ENCODE measurements at places on chromosomes 5 and 9.

DNA sequence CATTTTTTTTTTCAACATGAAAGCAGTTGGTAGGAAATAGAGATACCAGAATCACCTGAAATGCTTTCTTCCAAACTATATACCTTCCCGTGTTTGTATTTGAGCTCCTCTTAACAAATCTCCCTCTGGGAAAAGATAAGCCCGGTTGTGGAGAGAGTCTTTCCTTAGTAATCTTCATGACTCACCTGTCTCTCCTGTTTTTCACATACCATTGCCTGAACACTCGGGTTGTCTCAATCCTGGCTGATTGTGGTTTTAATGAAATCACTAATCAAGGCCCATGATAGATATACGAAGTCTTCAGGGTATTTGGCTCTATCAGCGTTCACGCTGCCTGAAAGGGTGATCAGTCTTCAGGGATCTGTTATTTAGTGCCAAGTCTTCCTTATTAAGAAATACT, 136.7 kb downstream of the MAN2A1 start:
- no peak for DNase-seq

DNA sequence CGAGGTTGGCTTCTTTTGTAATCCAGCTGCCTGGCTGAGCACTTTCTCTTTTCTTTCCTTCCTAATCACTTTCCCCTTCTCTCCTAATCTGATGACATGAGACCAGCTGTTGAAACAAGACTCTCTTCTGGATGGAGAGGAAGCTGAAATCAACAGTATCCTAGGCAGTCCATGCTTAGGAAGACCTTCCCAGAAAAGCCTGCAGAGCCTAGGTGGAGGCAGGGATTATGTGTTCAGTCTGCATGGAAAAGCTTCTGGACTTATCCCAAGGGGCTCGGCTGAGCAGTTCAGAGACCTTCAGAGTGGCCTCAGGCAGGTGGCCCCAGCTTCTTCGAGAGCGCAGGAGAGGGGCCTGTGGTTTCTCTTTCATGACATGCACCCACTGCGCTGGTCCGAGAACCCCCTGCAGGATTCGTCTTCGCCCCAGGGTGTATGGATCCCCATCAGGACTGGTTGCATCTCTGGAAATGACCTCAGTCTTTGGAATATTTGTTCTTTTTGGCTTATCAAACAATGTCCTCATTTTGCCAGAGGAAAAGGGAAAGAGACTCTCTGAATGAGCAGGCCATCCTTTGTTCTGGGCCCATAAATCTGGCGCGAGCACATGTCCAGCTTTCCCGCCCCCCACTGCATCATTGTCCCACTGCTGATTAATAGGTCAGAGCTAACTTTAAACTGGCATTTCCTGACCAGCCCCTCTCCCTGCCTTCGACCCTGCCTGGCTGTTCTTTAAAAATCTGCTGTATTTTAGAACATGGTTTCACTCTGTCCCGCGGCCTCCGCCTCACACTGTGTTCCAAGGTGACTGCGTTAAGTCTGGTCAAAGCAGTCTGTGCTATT, 177.9 kb upstream of the KLF4 start:
- no peak for DNase-seq

DNA sequence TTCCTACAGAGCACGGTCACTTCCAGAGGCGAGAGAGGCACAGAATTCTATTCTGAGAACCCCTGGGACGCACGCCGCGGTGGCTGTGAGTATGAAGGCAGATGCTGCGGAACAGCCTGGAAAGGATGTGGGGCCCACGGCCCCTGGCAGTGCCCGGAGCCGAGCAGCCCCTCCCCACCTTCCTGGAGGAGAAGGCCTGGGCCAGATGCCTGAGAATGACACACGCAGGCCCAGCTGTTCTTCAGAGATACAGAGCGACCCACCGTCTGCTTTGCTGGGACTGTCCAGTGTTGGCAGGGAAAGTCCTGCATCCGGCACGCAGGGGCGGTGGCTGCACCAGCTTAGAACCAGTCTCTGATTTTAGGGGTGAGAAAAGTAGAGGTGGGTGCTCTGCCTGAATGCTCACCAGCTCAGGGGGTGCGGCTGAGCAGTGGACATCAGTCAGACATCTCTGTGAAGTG, 116.7 kb upstream of the LPCAT1 start:
- DNase-seq: no peak

DNA sequence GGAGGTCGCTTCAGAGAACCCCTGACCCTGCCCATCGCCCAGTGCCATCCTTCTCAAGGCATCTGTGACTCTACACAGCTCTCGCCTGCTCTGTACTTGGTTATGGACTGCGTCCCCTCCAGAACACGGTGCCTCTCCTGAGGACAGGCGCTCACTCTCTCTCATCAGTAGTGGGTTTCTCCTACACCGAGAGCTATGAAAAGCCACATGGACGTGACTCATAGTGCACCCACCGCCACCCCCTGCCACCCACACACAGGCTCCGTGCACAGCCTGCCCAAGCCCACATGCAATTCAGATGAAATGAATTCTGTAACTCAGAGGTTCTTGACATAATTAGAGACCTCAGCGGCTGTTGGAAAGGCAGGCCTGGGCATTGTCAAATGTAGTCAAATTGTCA, 13.9 kb downstream of the GTF3C5 start:
- no peak for DNase-seq

DNA sequence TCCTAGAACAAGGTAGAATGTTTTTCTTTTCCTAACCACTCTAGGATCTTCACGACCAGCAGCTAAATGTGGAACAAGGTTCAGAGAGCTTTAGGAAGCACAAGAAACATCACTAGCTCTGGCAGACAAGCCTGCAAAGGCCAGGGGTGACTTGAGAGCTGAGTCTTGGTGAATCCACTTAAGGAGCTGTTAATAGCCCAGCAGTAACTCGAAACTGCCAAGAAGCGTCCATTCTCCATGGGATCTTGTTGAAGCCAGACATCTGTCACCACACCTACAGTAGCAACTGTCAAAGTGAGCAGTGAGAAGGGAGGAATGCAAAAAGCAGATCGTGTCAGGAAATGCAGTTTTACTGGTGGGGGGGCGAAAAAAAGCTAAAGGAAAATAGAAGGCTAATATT, 87.2 kb downstream of the ATPSCKMT start:
- no peak for DNase-seq

DNA sequence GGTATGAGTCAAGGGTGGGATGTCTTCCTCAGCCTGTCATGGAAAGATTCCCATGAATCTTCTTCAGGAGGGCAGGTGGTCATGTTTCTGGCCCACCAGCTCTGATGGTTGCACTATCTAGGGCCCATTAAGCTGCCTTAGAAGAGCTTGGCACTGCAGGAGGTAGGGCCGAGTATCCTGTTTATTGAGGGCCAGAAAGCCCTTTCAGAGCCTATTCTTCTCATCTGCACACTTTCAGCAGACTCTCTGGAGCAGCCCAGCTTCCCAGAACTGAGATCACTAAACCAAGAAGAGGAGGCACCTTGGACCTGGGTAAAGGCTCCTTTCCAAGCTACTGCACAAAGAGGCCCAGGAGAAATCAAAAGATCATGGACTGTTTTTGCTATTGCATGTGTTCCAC, 146.5 kb downstream of the MTX3 start:
- DNase-seq: no peak

GRCh38 chr9:69090946-69091345, 55.4 kb downstream of the FXN start:
- DNase-seq: no peak

GRCh38 chr9:35538361-35539234, 48.7 kb downstream of the RUSC2 start:
- DNase-seq: no peak

DNA sequence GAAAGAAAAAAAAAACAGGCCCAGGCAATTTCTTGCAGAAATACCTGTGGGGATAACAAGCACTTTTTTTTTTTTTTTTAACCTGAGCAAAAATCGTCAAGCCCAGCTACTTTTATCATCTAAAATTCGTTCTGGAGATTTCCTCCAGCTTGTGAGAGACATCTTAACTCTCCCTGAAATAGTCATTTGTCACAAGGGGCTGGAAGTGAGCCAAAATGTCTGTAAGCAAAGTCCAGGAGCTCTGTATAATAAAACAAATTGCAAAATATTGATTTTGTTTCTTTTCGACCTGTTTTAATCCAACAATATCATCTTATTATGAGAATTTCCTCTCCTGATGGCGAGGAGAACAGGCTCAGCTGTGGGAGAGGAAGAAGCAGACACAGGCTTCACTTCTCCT, 168.4 kb downstream of the TTLL11 start:
- no peak for DNase-seq

DNA sequence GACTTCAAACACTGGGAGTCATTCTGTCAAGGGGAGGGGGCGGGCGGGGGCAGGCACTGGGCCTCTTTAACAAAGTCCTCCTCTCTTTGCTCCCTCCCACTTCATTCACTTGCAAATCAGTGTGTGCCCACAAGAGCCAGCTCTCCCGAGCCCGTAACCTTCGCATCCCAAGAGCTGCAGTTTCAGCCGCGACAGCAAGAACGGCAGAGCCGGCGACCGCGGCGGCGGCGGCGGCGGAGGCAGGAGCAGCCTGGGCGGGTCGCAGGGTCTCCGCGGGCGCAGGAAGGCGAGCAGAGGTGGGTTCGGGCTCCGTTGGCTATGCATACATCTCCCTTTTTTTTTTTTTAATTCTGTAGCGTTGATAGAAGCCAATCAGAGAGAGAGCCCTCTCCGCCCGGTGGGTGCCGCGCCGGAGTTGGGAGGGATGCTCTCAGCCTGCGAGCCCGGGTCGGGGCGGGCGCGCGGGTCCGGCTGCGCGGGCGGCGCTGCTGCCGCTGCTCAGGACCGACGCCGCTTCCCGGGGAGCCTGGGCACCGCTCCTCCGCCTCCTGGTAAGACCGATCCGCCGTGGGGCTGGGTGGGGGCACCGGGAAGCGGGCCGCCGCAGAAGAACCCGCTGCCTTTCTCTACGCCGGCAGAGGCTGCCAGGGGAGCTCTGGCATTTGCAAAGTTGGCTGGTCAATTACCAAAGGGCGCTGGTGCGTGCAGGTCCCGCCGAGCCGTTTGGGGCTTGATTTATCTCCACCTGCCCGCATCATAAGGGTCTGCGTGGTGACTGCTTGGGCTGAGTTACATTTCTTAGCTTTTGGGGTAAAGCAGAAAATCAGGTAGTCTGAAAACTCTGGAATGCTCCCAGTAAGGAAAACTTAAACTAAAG, at the start of gene CDH6:
Gene CDH6 (plus strand): TSS at position 96 of the 877 bp plus-strand sequence. CDS start 73,788 bp downstream, outside the sequence.
- no peak for DNase-seq

GRCh38 chr5:169803077-169803981, 166.3 kb downstream of the DOCK2 start:
- no peak for DNase-seq

- DNase-seq: no peak
Observed at GRCh38 chr5:150457121-150457520, 7.6 kb upstream of the RPS14 start.

- DNase-seq: no peak
Observed at GRCh38 chr5:57209316-57210040, 35.6 kb downstream of the GPBP1 start.

DNA sequence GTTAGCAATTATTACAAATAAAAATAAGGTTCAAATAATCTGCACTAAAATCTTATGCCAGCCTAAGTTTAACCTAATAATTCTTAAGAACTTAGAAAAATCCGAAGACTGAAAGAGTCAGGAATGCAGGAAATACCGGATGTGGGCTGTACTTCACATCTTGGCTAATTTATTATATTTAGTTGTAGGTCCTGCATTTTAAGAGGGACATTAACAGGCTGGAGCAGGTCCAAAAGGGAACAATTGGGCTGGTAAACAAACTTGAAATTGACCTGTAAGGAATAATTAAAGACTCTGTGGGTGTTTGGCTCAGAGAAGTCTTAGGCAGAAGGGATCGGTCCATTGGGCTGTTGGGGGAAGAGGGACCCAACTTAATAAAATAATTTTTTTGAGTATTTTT, 18.4 kb downstream of the GLRA1 start:
- DNase-seq: no peak

DNA sequence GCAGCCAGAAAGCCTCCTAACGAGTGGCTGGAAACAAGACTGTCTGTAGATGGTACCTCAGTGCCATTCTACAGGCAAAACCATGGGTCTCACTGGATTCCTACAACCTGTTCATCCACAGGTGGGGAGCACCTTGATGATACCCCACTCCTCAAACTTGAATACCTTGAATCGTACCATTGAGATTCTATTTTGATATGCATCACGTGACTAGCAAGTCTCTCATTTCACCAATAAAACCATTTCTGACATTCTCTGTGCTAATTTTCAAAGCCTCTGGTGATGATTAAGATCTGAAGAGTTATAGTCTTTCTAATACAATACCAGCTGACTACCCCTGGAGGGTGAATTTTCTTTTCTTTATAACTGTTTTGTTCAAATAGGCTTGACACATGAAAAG, 188.9 kb downstream of the ADAMTS12 start:
- no peak for DNase-seq

GRCh38 chr5:90871391-90871991, 312.9 kb downstream of the ADGRV1 start:
- no peak for DNase-seq

GRCh38 chr5:66553916-66554575, 42.1 kb upstream of the MAST4 start:
- peak; percentile 37 for DNase-seq

DNA sequence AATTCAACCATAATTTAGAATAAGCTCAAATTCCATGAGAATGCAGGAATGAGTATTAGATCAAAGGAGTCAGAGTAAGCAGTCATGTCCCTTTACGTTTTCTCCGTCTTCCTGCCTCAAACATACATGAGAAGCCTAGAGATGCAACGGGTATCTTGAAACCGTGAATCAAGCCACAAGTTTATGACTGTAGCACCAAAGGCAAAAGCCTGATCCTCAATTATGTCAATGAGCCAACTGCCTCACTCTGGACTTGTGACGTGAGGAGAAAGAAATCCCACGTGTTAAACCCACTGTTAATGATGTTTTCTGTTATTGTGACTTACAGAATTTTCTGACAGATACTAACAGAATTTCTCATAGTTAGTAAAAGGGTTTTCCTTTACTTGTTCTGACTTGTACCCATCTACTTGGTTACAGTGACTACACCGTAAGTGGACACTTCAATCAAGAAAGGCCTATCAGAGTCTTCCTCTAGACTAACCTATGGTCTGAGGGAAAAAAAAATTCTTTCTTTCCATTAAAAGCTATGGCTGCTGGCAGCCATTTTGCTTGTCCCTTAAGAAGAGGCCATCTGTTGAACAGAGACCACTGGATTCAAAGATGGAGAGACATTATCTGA, 35.3 kb upstream of the HK3 start:
- DNase-seq: no peak

DNA sequence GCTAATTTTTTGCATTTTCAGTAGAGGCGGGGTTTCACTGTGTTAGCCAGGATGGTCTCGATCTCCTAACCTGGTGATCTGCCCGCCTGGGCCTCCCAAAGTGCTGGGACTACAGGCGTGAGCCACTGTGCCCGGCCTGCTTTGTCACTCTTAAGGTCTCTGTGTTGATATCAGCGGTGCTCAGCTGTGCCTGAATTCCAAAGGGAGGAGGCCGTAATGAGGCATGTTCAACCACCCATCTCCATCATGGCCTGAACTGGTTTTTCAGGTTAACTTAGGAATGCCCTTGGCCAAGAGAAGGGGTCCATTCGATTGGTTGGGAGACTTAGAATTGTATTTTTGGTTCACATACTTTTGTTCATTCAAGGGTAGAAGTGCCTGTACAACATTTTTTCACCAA, 22.0 kb downstream of the HSD17B3 start:
- no peak for DNase-seq

GRCh38 chr5:121029536-121030245, 565.6 kb downstream of the PRR16 start:
- DNase-seq: no peak

- no peak for DNase-seq
Observed at GRCh38 chr5:173094012-173094661, 38.0 kb downstream of the CREBRF start.
